Hepatic stellate cell (primary cell): ENCODE measurements at places on chromosomes 4 and X.

GRCh38 chrX:56366901-56367300, 134.7 kb downstream of the KLF8 start:
- DNase-seq = no peak

DNA sequence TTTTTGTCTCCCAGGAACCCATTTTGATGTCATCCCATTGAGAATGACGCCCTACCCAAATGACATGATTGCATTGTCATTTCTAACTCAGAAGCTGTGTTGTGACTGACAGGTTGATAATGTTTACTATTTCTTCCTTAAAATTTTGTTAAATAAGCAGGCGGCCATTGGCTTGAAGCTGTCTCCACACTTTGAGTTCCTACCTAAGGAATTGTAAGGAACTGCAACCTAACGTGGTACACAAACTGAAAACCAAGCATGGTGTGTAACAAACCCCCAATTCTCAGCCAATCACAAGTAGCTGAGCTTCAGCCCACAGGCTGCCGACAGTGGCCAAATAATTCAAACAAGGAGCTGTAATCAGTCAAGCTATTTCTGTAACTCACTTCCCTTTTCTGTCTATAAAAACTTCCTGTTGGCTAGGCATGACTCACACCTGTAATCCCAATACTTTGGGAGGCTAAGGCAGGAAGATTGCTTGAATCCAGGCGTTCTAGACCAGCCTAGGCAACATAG, 2.9 kb upstream of the MND1 start:
- DNase-seq = peak; percentile 22

DNA sequence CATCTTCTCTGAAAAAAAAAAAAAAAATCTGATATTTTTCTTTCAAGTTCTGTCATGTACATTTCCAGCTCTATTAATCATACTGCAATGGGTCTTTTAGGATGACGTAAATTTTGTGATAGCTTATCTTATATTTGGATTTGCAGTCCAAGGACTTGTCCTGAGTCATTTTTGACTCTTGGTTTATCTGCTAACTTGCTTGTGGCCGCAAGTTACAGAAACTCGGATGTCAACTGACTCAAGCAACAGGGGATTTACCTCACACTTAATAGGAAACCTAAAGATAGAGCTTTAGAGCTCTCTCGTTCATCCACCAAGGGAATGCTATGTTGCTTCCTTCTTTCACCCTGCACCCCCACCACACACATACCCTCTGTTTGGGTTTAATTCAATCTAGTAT, 1433.8 kb upstream of the TENM3 start:
- no peak for DNase-seq

DNA sequence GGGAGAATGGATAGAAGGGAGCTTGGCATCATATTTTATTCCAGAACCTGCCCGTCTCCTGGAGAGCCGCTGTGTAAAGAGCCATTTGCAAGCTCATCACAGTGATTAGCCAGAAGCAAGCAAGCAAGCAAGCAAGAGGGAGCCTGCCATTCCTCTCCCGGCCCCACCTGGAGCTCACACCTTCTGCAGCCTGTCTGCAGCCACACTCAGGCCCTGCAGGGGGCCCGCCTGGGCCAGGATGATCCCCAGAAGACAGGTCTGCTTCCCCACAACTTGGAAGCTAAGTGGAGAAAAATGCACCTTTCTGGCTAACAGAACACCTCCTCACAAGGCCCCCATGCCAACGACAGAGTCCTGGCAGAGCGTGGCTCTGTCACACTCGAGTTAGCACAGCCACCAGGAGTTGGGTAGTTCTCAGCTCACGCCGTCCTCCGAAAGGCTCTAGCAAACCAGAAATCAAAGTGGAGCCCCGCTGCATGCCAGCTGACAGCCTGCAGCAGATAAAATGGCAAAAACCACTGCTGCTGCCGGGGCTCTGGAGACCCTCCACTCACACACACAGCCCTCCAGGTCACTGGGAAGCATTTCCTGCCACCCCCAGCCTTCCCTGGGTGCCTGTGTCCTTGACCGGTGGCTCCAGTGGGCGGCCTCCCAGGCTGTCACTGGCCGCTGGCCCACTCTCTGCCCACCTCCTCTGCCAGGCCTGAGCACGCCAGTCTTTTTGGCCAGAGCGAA, 54.9 kb downstream of the DCTD start:
- no peak for DNase-seq

DNA sequence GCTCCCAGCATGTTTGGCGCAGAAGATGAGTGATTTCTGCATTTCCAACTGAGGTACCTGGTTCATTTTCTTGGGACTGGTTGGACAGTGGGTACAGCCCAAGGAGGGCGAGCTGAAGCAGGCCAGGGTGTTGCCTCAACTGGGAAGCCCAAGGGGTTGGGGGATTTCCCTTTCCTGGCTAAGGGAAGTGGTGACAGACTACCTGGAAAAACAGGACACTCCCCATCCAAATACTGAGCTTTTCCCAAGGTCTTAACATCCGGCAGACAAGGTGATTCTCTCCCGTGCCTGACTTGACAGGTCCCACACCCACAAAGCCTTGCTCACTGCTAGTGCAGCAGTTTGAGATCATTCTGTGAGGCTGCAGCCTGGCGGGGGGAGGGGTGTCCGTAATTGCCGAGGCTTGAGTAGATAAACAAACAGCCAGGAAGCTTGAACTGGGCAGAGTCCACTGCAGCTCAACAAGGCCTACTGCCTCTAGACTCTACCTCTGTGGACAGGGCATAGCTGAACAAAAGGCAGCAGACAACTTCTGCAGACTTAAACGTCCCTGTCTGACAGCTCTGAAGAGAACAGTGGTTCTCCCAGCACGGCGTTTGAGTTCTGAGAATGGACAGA, 307.7 kb upstream of the ARSJ start:
- no peak for DNase-seq

GRCh38 chr4:189792924-189793618, 147.6 kb upstream of the FRG1 start:
- peak; percentile 61 for DNase-seq

DNA sequence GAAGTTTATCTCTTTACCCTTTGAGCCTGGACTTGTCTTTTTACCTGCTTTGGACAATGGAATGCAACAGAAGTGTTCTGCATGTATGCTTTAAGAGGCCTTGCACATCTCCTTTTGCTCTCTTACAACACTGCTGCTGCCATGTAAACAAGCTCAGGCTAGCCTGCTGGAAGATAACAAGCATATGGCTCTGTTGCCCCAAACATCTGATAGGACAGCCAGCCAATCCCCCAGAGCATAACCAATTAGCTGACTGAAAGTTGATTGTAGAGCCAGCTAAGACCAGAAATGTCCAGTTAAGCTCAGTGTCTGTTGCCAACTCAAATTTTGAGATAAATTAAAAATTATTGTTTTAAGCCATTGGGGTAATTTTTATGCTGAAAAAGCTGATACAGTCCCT, 510.6 kb upstream of the CNKSR2 start:
- DNase-seq = no peak

- no peak for DNase-seq
Observed at GRCh38 chr4:115678425-115678941, 565.1 kb upstream of the NDST4 start.

- no peak for DNase-seq
Observed at GRCh38 chr4:3135155-3136011, 60.9 kb downstream of the HTT start.

DNA sequence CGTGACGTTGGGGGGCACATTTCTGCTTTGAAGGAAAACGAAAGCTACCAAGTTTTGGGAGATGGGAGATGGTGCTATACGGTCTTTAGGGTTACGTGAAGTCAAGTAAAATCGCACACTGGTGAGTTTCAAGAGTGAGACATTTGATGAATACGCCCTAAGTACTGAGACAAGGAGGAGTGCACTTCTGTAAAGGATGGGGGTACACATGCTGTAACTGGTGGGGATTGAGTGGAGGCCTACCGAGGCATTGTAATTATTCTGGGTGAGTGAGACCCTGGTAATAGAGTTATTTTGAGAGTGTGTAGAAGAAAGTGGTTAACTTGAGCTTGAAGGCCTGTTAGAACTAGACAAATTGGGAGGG, 536 bp downstream of the SH3BGRL start:
- no peak for DNase-seq

- DNase-seq = peak; percentile 80
Observed at GRCh38 chrX:154378059-154378798, 866 bp upstream of the EMD start.

- DNase-seq = peak; percentile 55
Observed at GRCh38 chr4:15303052-15303641, 124.7 kb upstream of the C1QTNF7 start.

DNA sequence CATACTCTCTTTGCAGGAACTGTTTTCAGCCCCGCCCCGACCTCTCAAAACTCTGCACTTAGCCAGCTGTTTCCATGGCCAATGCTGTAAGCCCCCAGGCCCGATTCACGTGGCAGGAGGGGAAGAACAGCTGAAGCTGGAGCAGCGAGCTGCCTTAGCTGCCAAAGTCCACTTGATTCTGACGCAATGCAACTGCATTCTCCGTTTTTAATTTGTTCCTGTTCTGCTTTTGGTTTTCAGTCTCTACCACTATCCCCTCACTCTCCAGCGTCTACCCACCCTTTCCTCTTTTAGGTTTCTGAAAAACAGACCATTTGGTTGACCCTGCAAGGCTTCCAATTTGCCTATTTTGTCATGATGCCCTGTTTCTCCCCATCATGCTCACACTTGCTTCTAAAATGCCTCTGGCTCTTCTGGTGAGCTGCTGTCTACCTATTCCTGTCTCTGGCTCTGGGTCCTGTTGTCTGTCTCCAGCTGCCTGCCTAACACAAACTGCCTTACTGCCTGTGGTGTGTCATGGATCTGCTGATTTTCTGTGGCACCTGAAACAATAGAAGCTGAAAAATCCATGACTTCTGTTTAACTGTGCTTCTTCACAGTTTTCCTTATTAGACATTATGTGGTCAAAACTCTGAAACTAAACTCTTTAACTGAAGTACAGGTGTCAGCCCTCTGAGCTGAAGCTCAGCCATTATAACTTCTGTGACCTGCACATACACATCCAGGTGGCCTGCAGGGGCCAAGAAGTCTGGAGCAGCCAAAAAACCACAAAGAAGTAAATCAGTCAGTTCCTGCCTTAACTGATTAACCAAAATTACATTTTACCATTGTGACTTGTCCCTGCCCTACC, 160.5 kb upstream of the AGTR2 start:
- no peak for DNase-seq

- DNase-seq = no peak
Observed at GRCh38 chr4:85381968-85382367, 93.0 kb upstream of the ARHGAP24 start.

GRCh38 chrX:135393051-135393450, 28.7 kb upstream of the SMIM10L2A start:
- no peak for DNase-seq

- DNase-seq = no peak
Observed at GRCh38 chrX:66680451-66680850, 41.6 kb upstream of the EDA2R start.

DNA sequence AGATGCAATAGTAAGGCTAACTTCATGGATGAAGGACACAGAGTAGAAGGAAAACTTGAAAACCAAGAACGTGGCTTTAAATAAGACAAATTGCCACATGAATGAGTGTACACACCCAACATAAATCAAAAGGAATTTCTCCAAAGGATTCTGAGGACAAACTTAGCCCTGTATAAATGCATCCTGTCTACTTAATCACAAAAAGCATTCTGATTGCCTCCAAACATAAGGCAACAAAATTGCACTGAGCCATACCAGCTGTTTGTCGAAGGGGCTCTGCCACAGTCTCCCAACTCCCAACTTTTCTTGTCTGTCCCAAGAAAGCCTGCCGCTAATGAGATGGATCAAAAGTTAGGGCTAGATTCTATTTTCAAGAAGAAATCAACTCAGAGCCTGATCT, 194.3 kb downstream of the SOWAHB start:
- DNase-seq = no peak

GRCh38 chrX:150607201-150607600, 38.8 kb downstream of the MTM1 start:
- no peak for DNase-seq

GRCh38 chrX:63934160-63934559, 149.1 kb upstream of the ARHGEF9 start:
- DNase-seq = no peak

- DNase-seq = no peak
Observed at GRCh38 chr4:47786958-47787370, 50.9 kb downstream of the CORIN start.

GRCh38 chr4:159041054-159042034, 61.5 kb upstream of the RAPGEF2 start:
- DNase-seq = no peak

DNA sequence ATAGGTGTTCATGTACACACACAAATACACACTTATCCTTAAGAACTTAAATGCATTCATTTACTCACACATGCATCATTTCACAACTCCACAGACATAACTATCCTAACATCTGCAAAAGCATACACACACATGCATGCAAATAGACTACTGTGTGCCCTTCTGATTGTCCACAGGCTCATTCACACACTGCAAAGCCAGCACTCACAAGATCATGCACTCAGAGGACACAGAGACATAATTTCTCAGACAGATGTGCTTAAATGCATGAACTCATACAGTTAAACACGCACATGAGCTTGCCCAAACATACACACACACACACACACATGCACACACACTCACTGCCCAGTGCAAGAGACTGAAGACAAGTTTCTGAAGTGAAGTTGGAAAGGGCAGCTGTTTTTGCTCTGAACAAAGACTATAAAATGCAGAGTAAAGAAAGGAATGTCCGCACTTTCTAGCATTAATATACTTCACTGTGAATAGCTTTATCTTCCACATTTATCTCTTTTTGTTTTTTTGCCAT, 1018.0 kb upstream of the HS3ST1 start:
- DNase-seq = no peak

- no peak for DNase-seq
Observed at GRCh38 chr4:47972181-47972580, 44.3 kb downstream of the CNGA1 start.

GRCh38 chrX:43741843-43742573, 85.9 kb downstream of the MAOA start:
- DNase-seq = no peak

DNA sequence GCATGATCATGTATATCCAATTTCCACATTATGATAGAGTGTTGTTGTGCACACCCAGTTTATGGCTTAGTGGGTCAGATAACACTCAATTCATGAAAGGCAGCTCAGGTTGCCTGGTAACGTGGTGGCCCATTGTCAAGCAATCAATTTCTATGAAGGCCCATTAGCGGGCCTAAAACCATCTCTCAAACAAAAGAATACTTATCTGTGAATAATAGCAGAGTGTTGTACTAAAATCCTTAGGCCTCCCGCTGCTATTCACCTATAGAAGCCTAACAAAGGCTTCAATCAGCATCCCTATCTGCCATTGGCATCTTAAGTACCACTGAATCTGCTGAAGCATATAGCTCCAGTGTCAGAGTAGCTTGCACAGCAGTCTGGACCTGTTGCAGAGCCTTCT, 849.6 kb upstream of the POU3F4 start:
- DNase-seq = no peak

DNA sequence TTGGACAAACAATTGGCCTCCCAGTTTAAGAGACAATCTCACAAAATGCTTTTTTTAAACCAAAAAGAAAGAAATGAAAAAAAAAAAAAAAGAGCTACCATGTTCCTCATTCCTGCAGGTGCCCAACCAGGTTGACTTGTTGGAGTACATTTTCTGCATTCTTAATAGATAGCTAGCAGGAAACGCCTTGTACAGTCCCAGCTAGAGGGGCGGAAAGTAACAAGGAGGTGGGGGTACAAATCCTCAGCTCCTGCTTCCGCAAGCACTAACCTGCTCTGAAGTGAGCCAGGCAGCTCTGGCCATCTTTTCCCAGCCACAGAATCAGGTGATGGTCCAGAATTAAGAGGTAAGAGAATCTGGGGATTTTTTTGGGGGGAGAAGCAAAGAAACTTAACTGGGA, at the start of gene VGLL1:
TSS of gene VGLL1 (plus strand) at position 265 of the 400 bp plus-strand sequence. CDS start 3,806 bp downstream, outside the sequence.
- DNase-seq = no peak

- DNase-seq = no peak
Observed at GRCh38 chrX:65241059-65241721, 264.9 kb upstream of the ZC4H2 start.

- no peak for DNase-seq
Observed at GRCh38 chrX:21698272-21698671, 40.1 kb upstream of the KLHL34 start.
